ENCODE measurements at places on chromosomes 4 and X.

- DNase-seq: no peak
Measured at GRCh38 chr4:3819210-3819919, 53.2 kb downstream of the ADRA2C start.

DNA sequence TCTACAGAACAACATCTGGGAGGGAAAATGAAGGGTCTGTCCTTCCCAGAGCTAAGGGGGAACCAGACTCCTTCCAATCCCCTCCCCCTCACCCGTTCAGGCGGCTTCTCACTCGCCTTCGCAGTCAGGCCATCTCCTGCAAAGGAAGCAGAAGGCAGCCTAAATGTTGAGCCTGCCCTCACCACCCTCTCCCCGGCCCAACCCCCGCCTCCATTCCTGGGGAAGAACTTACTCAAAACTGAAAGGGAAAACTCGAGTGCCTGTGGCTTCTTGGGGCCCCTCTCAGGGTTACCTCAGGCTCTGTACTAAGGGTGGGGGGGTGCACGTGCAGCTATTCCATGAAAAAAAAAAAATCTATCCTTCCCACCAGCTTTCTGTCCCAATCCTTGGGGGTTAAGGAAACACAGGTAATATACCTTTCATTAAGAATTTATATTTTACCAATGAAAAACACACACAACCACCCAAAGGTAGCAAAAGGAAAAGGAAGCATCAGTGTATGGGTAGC lies 2.4 kb downstream of the ZMYM3 start:
- no peak for DNase-seq

DNA sequence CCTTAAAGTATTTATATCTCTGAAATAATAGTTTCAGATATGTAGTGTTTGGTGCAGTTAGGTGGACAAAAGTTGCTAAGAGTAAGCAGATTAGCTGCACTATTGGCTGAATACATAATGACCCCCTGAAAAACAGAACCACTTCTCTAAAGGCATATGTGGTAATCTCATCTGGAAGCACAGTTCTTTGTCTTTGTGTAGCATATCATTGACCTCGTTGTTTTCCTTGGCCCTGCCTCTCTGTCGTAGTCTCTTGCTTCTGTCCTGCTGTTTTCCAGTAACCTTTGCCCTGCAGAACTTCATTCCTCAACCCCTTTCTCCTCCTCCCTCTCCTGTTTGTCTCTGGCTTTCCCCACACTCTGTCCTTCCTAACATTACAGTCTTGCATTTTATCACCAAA lies 41.4 kb downstream of the JADE3 start:
- DNase-seq: no peak

- no peak for DNase-seq
Measured at GRCh38 chr4:122703868-122704267, 28.6 kb upstream of the BBS12 start.

GRCh38 chr4:173609158-173609557 lies 79.1 kb upstream of the HAND2 start:
- DNase-seq: no peak

DNA sequence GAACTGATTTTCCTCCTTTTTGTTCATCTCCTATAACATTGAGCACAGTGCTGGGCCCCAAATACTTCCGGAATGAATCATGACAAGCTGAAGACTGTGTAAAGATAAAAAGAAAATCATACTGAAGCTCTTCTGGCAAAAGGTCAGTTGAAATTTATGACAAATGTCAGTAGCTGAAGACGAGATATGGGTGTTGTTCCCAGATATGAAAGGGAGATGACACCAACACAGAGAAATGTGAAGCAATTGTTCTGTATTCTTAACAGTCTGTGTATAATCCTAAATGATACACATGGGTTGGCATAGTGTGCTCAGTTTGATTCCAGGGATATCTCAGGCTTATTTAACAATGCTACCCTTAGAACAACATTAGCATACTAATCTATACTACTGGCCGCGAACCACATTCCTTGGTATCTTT lies 170.5 kb upstream of the PITX2 start:
- no peak for DNase-seq

DNA sequence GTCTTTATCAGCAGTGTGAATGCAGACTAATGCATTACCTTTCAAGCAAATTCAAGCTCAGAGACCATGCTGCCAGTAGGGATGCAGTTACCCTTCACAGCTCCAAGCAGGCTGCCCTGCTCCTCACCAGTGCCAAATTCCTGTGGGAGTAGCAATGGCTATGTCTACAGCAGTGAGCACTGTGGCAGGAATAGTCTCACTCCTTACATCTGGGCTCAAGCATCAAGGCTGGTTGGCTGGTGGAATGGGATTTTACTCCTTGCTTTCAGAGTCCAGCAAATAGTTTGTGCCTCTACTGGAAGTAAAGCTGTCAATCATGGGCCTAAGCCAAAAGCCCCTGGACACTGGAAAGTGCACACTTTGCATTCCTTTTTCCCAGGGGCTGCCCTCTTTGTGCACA lies 1030.8 kb downstream of the SH3BGRL start:
- DNase-seq: no peak

- DNase-seq: no peak
Measured at GRCh38 chr4:39700554-39700953, 2.6 kb downstream of the UBE2K start.

DNA sequence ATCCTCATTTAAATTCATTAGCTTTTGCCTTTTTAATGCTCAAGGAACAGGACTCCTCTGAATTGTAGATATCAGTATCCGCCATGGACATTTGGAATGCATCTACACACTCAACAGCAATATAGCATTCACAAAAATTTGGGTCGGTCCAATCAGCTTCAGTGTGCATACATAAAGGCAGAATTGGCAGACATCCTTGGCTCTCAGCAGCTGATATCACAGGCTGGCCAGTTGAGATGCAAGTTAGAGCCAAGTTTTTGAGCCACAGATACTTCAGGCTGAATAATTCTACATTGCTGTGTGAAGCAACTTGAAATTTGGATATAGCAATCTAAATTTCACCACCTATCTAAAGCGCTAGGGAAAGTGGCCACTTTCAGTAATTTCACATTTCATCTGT lies 821.1 kb downstream of the PCDH19 start:
- no peak for DNase-seq

DNA sequence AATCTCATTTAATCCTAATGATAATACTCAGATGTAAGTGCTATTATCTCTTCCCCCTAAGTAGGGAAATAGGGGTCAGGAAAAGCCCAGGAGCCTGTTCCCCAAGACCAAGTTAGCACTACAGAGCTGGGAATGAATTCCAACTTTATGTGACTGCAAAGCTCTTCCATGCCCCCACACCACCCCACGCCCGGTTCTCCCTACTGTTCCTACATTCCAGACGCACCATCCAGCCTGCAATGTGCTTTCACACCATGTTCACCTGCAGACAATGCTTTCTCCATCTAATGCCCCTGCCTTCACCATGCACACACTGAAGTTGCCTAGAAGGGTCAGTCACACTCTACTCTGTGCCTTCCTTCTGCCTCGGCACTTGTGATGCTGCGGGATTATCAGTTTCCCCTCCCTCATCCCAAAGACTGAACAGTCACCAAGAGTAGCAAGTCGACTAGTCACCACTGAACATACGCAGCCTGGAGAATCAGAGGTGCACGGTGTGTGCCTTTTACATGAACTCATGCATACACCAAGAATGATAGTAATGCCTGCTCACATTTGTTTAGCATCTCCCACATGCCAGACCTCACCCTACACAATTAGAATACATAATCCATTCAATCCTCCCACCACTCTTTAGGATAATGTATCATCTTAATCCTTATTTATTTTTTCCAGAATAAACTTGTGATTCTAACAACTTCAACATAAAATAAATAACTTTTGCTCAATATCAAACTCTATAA lies 14.2 kb downstream of the SORBS2 start:
- DNase-seq: no peak

- no peak for DNase-seq
Measured at GRCh38 chr4:177717407-177717806, 275.2 kb upstream of the AGA start.

- no peak for DNase-seq
Measured at GRCh38 chr4:83267830-83268475, 16.6 kb downstream of the COQ2 start.

- DNase-seq: peak; percentile 18
Measured at GRCh38 chr4:108433832-108434231, 186.5 kb upstream of the RPL34 start.

GRCh38 chr4:7383266-7383665 lies 51.5 kb downstream of the PSAPL1 start:
- no peak for DNase-seq

GRCh38 chr4:6097581-6097980 lies 79.3 kb upstream of the C4orf50 start:
- DNase-seq: no peak

GRCh38 chrX:2536974-2537373 lies 36.2 kb upstream of the DHRSX start:
- no peak for DNase-seq

- no peak for DNase-seq
Measured at GRCh38 chrX:70049925-70050324, at the start of gene AWAT2. Gene AWAT2, minus strand, starts transcription at chrX:70049938. Its CDS starts 6 bp downstream, at chrX:70049932.

DNA sequence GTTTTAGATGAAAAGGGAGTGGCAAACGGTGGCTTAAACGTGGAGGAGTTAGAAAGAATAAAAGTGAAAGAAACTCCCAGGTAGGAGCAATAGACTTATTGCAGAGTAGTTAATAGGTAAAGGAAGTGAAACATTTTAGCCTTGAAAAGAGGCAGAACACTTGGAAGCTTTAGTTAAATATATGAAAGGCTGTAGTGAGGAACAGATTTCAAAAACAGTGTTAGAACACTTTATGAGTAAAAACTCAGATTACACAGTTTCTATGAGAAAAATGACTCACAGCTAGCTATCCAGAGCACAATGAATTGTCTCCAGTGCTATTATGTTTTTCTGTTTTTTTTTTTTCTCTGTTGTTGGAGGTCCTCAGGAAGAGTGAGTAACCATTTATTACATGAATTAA lies 45.8 kb downstream of the TACR3 start:
- no peak for DNase-seq

GRCh38 chrX:115949900-115950822 lies 220.4 kb upstream of the AGTR2 start:
- DNase-seq: no peak

DNA sequence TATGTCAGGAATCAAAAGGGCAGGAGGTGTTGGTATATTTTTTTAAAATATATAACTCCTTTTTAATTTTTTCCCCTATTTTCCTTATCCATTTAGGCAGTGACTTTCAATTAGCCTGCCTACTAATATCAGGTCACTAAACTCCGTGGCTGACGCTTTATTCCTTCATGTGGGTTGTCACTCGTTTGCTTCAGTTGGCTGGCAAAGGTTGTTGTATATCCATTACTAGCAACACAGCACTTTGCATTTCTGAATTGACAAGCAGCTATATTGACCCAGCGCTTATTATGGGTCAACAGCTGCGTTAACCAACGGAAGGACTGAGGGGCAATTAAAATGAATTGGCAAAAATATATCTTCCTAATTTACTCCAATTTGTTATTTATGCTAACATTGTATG lies 87.7 kb downstream of the ARX start:
- DNase-seq: no peak

- peak; percentile 30 for DNase-seq
Measured at GRCh38 chr4:21012851-21013331, 312.6 kb downstream of the PACRGL start.

GRCh38 chrX:100408713-100409609 lies 1.1 kb downstream of the PCDH19 start:
- no peak for DNase-seq

- no peak for DNase-seq
Measured at GRCh38 chrX:26651755-26652154, 435.8 kb downstream of the MAGEB5 start.

GRCh38 chr4:125781651-125782050 lies 466.9 kb downstream of the FAT4 start:
- no peak for DNase-seq

GRCh38 chr4:41835321-41835995 lies 86.9 kb upstream of the PHOX2B start:
- DNase-seq: no peak

DNA sequence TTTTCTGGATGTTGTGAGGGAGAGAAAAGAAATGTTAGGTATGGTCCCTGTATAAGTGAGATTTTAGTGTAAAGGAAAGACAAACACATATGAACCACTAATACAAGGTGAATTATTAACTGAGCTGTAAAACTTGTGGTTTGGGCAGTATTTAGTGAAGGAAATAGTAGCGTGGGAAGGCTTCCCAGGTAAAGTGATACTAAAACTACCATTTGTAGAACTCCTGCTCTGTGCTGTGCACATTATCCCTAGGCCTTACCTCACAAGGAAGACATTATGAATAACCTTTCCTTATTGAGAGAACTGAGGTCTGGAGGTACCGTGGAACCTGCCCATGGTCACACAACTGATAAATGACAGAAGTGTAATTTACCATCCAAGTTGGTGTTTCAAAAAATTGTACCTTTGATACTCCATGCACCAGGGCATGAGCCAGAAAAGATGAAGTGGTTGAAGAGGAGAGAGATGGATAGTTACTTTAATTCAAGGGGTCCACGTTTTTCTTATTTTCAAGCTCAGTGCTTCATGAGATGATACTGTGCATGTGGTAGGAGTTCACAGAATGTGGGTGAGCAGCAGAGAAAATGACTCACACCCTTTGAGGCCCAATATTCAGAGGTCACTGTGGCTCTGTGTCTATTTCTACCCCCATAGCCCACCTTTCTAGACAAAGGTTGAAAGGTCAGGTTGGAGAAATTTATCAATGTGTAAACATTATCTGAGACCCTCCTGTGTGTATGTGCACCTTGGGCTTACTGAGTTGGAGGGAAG lies 2.6 kb upstream of the VSIG4 start:
- DNase-seq: no peak

DNA sequence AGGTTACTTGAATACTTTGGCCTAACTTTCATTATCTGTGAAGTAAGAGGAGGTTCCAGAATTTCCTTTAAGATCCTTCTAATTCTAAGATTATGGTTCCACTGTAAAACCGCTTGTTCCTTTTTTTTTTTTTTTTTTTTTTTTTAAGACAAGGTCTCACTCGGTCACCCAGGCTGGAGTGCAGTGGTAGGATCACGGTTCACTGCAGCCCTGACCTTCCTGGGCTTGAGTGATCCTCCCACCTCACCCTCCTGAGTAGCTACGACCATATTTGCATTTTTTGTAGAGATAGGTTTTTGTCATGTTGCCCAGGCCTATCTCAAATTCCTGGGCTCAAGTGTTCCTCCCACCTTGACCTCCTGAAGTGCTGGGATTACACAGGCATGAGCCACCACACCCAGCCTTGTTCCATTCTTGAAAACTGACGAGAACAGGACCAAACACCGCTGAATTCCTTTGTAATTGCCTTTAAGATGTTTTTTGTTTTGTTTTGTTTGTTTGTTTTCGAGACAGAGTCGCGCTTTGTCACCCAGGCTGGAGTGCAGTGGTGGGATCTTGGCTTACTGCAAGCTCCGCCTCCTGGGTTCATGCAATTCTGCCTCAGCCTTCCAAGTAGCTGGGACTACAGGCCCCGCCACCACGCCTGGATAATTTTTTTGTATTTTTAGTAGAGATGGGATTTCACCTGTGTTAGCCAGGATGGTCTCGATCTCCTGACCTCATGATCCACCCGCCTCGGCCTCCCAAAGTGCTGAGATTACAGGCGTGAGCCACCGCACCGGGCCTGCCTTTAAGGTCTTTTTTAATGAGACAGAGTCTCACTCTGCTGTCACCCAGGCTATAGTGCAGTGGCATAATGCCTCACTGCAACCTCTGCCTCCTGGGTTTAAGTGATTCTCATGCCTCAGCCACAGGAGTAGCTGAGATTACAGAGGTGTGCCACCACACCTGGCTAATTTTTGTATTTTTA lies 6.8 kb downstream of the PDS5A start:
- DNase-seq: no peak

Data from urothelium cell line (cell line).